ENCODE measurements at places on chromosomes 2 and 18.
A peak's percentile ranks its signal among the peaks of the same experiment; 100 is the strongest.

DNA sequence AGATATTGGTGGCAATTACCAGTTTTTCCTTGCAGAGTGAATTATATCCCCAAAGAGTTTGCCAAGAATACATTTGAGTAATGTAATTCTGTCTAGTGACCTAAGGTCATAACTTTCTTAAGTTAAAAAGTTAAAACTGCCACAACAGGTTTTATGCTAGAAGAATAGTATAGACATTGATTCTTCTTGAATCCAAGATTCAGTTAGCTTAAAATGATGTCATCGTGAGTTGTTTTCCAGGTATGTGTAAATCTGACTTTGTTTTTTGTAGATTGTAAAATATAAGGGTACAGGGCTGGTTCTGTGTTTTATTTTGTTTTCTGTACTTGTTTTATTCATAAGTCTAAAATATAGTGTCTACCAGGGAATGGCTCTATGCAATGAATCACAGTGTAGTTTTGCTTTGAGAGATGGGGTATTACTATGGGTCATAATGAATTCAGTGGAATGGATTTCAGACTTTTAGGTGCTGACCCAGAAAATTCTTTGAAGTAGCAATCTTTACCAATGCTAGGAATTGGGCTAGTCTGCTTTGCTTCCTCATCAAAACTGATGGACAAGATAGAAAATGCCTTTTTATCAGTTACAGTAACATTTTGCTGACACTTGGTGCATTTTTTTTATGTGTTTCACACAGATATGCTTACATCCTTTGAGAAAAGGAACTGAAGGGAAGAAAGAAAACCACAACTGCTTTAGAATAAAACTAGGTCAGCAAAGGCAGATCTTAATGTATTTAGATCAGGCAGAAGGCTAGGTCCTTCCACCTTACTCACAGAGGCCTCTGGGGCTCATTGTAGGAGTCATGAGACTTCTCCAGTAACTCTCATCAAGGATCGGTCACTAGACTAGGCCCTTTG, 20.8 kb upstream of the MGAT5 start:
- DNase-seq = peak; percentile 34

DNA sequence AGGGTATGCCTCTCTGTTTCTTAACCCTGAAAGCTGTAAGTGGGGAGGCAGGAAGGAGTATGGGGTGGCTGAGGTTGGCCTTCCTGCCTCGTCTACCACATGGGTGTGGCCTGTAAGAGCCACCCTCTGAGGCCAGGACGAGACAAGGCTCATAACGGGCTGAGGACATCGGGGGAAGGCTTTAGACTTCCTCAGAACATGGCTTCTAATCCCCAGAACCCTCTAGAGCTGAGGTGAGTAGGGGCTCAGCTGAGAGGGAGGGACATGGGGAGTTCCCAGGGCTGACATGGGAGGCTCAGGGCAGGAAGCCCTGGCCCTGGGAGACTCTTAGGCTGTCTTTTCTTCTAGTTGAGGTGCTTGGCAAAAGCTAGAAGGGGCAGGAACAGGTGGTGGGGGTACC, 36.7 kb downstream of the EMX1 start:
- no peak for DNase-seq

DNA sequence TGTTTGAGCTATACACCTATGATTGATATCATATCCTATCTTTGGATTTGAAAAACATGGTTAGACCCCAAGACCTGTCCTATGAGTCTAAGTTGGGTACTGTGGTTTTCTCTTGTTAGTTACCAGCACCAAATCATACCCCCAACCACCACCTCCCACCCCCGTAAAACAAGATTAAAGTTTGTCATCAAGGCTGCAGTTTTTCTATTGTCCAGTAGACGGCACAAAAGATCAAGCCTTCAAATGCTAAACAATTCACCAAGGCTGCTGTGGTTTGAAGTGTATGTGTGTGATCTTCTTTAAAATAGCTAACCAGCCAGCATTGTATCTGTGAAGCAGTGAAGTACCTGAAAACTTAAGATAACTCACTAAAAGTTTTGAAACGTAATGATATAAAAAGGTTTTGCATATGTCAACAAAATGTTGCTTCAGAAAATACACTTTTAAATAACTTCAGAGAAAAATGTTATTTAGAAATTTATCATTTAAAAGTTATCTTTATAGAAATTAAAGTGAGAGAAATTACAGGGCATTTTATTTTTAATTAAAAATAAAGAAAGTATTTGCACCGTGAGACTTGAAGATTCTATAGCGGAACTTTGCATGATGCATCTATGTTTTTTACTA, 5.8 kb upstream of the MEIS1 start:
- peak; percentile 62 for DNase-seq

- no peak for DNase-seq
Measured at GRCh38 chr2:28901202-28901601, 6.7 kb downstream of the WDR43 start.

DNA sequence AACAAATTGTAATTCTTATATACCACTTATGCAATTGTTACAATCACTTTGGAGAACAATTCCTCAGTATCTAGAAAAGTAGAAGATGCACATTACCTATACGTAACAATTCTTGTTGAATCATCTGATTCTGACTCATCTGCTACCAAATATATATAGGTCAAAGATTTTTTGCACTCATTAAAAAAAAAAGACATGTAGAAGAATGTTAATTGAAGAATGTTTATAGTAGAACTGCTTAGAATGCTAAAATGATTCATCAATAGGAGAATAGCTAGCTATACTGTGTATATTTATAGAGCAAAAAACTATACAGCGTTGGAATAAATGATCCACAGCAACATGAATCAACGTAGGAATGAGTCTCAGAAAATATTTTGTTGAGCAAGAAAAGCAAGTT, 29.5 kb upstream of the STAT1 start:
- peak; percentile 82 for DNase-seq

DNA sequence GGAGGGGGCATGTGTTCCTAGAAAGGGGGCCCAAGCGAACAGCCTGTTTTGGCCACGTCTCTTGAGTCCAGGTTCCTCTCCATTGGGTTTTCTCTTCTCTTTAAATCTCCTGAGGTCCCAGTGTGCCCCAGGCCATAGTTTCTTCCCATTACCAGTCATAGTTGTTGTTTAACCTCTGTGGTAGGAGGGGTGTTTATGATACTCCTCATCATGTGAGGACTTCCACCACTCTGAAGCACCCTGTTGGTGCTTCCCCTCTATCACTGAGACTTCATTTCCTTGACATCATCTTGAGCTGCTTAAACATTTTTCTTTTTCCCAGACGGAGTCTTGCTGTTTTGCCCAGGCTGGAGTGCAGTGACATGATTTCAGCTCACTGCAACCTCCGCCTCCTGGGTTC, 45.9 kb downstream of the WIPF1 start:
- no peak for DNase-seq
